Lung (tissue), 17 donors: ENCODE measurements at places on chromosomes 16 and 17.

DNA sequence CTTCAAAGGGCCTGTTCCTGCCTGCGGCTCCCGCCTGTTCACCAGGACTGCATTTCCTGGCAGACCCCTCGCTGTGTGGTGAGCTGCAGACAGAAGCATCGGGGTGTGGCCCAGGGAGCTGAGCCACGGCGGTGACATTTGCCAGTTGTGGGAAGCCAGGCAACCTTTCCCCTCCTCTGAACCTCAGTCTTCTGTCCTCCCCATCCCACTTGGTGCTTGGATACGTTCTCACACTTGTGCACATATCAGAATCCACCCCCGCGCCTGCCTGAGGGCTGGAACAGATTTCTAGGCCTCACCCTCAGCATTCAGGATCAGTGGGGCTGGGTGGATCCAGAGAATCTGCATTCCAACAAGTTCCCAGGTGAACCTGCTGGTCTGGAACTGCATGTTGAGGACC lies 63.5 kb downstream of the CRISPLD2 start:
- no peak overlapping the region for H3K27ac ChIP-seq
- peaks cover 9% of the 10 kb centered on the region for H3K4me1 ChIP-seq
- H3K4me3 ChIP-seq: no peak overlapping the region

GRCh38 chr17:78315355-78316114 lies 44.3 kb downstream of the SOCS3 start:
- H3K27me3 ChIP-seq: no peaks in the 10 kb centered on the region
- peak overlapping the region; percentile 86 for H3K27ac ChIP-seq
- no peaks in the 10 kb centered on the region for H3K36me3 ChIP-seq

GRCh38 chr16:81942007-81942601 lies 69.2 kb downstream of the SDR42E1 start:
- no peaks in the 10 kb centered on the region for H3K36me3 ChIP-seq
- H3K27ac ChIP-seq: no peak overlapping the region
- no peak for DNase-seq
- no peaks in the 10 kb centered on the region for H3K27me3 ChIP-seq

DNA sequence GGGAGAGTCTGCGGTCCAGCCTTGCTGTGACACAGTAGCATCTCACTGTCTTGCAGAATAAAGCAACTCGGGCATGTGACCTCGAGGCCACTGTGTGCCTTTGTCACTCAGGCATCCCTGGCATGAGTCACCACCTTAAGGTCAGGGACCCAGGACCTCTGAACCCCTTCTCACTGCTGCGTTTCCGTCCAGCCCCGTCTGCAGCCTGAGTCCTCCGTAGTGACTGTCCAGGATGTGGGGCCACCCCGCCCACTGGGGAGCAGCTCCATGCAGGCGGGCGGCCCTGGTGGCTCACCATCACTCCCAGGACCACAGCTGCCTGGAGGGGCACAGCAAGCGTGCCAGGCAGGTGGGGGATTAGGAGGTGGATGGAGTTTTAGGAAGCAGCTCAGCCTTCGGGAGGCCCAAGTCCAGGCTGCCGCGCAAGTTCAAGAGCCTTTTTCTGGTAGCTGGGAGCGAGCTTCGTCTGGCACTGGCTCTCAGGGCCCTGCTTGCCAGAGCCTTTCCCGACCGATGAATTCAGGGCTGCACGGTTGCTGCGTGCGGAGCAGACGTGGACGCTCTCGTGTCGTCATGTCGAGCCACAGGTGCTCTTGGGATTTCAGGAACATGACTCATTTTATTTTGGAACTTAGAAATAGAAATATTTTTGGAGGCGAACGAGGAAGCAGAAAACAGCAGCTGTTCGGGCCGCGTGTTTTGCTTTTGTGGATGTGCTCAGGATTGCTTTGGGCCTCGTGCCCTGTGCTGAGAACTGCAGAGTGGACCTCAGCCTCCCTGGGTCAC lies 16.8 kb downstream of the KCTD5 start:
- H3K4me3 ChIP-seq: no peak overlapping the region
- H3K4me1 ChIP-seq: no peaks in the 10 kb centered on the region
- no peak for DNase-seq
- no peaks in the 10 kb centered on the region for H3K27me3 ChIP-seq
- no peak overlapping the region for H3K27ac ChIP-seq

DNA sequence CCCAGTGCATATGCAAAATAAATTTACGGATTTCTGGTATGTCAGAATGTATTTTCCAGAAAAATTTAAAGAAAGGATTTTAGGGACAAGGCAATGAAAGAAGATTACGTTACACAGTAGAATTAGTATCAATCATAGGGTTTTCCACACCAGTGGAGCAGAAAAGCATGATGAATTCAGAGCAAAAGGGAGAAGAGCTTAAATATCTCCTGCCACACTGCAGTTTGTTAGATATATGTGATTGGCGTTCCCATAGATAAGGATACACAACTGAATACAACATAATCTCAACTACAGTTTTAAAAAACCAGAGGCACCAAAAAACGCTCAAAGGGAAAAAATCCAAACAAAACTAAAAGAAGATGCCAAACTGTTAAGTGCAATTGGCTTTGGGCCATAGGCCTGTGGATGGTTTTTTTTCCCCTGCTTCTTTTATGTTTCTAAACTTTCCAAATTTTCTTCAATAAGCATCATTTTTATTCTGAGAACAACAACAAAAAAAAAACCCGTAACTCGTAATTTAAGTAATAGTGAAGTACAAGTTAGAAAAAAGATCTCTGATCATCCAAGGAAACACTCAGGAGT lies 22.3 kb downstream of the MARF1 start:
- no peaks in the 10 kb centered on the region for H3K4me1 ChIP-seq
- DNase-seq: no peak
- H3K4me3 ChIP-seq: no peak overlapping the region
- no peaks in the 10 kb centered on the region for H3K27me3 ChIP-seq
- H3K36me3 ChIP-seq: peaks cover 51% of the 10 kb centered on the region

GRCh38 chr16:78577630-78578029 lies 478.2 kb downstream of the WWOX start:
- H3K4me1 ChIP-seq: no peaks in the 10 kb centered on the region
- no peak overlapping the region for H3K4me3 ChIP-seq
- DNase-seq: no peak
- no peaks in the 10 kb centered on the region for H3K27me3 ChIP-seq
- H3K27ac ChIP-seq: no peak overlapping the region

DNA sequence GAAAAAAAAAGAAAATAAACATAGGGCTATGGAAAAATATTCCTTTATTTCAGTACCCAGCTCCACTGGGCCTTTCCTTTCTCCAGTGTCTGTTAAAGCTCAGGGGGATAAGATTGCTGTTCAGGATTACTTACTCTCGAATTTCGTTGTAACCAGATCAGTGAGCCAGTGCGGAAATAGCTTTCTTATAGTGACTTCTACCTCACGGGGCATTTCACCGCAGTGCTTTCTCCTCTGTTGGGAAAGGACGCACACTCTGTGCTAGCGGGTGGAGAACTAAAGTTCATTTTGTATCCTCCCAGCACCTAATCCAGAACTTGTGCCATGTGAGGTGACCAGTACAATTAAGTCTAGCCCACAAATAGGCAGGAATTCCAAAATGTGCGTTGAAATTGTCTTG lies 38.3 kb downstream of the RPA1 start:
- no peaks in the 10 kb centered on the region for H3K4me1 ChIP-seq
- H3K27me3 ChIP-seq: no peaks in the 10 kb centered on the region
- no peak overlapping the region for H3K27ac ChIP-seq
- DNase-seq: no peak
- H3K4me3 ChIP-seq: no peak overlapping the region

GRCh38 chr16:9976601-9977000 lies 205.6 kb downstream of the GRIN2A start:
- no peaks in the 10 kb centered on the region for H3K27me3 ChIP-seq
- no peak overlapping the region for H3K27ac ChIP-seq
- H3K4me1 ChIP-seq: no peaks in the 10 kb centered on the region
- H3K36me3 ChIP-seq: no peaks in the 10 kb centered on the region
- H3K4me3 ChIP-seq: no peak overlapping the region

GRCh38 chr16:27798241-27798640 lies 248.3 kb downstream of the KATNIP start:
- H3K27ac ChIP-seq: no peak overlapping the region
- H3K4me3 ChIP-seq: no peak overlapping the region
- no peaks in the 10 kb centered on the region for H3K36me3 ChIP-seq

DNA sequence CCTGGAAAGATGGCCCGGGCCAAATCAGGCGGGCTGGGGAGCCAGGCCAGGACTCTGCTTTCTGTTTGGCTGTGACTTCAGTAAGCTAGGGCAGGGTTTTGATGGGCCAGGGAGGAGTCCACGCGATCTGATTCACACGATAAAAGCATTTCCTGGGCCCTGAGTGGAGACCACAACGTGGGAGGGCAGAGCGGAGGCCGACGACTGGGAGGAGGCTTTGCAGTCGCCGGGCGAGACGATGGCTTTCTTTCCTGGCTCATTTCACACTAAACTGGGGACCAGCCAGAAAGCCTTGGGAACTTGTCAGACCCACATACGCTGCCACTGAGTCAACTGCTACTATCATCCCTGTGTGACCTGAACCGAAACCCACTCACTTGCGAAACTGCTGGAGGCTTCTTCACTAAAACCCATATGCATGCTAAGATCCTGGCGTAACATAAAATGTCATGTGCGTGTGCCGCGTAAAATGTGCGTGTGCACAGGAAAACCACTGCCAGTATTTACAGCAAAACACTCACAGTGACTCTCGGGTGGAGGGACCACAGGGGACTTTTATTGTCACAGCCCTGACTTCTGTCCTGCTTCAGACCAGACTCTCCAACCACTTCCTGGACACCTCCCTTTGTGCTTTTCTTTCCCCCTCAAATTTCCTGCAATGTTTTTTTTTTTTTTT lies 14.2 kb upstream of the RHBDF2 start:
- DNase-seq: peak; percentile 69
- H3K4me1 ChIP-seq: no peaks in the 10 kb centered on the region
- peak overlapping the region; percentile 46 for H3K27ac ChIP-seq

DNA sequence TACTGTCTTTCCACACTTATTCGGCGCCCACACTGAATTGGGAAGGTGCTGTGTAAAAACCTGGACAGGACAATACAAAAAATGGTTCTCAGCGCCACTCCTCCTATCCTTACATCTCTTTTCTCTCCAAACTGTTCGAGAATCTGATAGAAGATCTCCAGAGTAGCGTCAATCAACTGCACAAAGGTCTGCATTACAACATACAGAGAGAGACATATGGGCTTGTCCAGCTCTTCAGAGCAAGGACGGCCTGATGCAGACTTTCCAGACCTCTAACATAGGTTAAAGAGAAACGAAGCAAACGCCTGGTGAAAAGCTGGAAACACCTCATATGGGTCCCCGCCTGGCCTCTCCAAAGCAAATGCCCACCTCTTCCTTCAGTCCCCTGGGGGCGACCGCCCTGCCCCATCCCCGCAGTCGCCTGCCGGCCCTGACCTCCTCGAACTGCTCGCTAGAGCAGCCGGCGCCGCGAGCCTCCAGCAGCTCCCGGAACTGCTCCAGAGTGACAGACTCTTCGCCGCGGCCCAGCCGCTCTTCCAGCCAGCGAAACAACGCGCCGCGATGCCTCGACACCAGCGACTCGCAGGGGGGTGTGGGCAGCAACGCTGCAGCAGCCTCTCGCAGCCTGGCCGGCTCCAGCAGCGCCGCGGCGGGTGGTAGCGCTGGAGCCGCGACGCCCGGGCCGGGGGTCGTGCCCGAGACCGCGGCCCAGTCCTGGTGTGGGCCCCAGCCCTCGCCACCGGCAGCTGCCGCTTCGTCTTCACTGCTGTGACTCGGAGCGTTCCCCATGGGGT lies 526 bp downstream of the ZZEF1 start:
- peak overlapping the region; percentile 100 for H3K4me3 ChIP-seq
- peaks cover 7% of the 10 kb centered on the region for H3K4me1 ChIP-seq
- no peak for DNase-seq
- no peaks in the 10 kb centered on the region for H3K27me3 ChIP-seq
- peak overlapping the region; percentile 99 for H3K27ac ChIP-seq

DNA sequence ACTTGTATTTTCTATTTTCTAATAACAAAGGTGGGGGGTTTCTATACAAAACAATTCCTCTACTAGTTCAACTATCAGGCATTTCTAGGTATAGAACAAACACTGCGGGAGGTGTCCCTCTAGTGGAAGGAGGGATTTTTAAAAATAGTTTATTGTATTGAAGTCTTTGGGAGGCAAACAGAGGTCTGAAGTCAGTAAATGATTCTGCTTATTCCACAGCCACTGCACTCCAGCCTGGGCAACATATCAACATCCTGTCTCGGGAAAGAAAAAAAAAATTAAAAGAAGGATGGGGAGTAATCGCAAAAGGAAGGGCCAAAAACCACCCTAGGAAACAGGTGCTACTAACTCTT lies 648 bp upstream of the ERCC4 start:
- no peaks in the 10 kb centered on the region for H3K27me3 ChIP-seq
- peaks cover 8% of the 10 kb centered on the region for H3K4me1 ChIP-seq
- DNase-seq: no peak
- no peaks in the 10 kb centered on the region for H3K36me3 ChIP-seq
- H3K4me3 ChIP-seq: no peak overlapping the region

DNA sequence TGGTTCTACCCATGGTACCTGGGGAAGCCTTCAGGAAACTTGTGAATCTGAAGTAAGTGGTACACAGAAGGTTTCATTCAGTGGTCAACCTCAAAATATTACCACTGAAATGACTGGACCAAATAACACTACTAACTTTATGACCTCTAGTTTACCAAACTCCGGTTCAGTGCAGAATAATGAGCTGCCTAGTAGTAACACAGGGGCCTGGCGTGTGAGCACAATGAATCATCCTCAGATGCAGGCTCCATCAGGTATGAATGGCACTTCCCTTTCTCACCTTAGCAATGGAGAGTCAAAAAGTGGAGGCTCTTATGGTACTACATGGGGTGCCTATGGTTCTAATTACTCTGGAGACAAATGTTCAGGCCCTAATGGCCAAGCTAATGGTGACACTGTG lies 55.9 kb upstream of the SLC5A11 start:
- H3K27me3 ChIP-seq: no peaks in the 10 kb centered on the region
- no peaks in the 10 kb centered on the region for H3K4me1 ChIP-seq
- no peak overlapping the region for H3K4me3 ChIP-seq
- peaks cover 28% of the 10 kb centered on the region for H3K36me3 ChIP-seq

DNA sequence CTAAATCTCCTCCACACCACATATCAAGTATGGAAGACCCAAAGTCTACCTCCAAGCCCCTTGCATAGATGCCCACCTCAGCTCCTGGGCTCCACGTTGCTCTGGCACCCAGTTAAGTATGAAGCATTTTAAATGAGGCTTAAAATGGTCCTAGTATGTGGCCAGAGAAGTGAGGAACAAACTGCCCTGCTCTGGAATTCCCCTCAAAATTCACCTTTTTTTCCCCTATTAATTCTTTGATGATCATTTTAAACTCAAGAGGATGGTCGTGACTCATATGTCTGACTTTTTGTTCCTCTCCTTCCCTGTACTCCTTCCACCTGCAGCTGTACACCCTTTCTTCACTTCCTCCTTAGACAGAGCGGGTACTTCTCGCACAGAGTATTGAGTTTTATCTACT lies 234.5 kb upstream of the MYOCD start:
- H3K27me3 ChIP-seq: no peaks in the 10 kb centered on the region
- H3K36me3 ChIP-seq: no peaks in the 10 kb centered on the region
- no peak overlapping the region for H3K27ac ChIP-seq
- H3K4me3 ChIP-seq: no peak overlapping the region
- H3K4me1 ChIP-seq: no peaks in the 10 kb centered on the region

- DNase-seq: no peak
- no peak overlapping the region for H3K4me3 ChIP-seq
- no peaks in the 10 kb centered on the region for H3K27me3 ChIP-seq
- H3K4me1 ChIP-seq: peaks cover 3% of the 10 kb centered on the region
Measured at GRCh38 chr17:29240968-29241963, 5.4 kb upstream of the CRYBA1 start.

- no peaks in the 10 kb centered on the region for H3K27me3 ChIP-seq
- H3K4me1 ChIP-seq: no peaks in the 10 kb centered on the region
- H3K36me3 ChIP-seq: no peaks in the 10 kb centered on the region
- no peak for DNase-seq
- H3K4me3 ChIP-seq: no peak overlapping the region
Measured at GRCh38 chr16:87057951-87058560, 259.1 kb downstream of the C16orf95 start.
